ENCODE measurements at places on chromosomes 2 and 18.
A peak's percentile ranks its signal among the peaks of the same experiment; 100 is the strongest.

GRCh38 chr2:60094450-60094929 lies 459.0 kb downstream of the BCL11A start:
- DNase-seq: no peak

DNA sequence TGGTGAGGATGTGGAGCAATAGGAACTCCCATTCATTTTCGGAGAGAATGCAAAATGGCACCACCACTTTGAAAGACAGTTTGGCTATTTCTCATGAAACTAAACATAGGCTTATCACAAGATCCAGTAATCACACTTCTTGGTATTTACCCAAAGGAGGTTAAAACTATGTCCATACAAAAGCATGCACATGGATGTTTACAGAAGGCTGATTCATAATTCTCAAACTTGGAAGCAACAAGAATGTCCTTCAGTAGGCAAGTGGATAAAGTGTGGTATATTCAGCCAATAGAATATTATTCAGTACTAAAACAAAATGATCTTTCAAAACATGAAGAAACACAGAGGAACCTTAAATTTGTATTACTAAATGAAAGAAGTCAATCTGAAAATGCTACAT lies 440.6 kb downstream of the FBXO15 start:
- no peak for DNase-seq

GRCh38 chr2:130728007-130728454 lies 839 bp upstream of the GPR148 start:
- no peak for DNase-seq

DNA sequence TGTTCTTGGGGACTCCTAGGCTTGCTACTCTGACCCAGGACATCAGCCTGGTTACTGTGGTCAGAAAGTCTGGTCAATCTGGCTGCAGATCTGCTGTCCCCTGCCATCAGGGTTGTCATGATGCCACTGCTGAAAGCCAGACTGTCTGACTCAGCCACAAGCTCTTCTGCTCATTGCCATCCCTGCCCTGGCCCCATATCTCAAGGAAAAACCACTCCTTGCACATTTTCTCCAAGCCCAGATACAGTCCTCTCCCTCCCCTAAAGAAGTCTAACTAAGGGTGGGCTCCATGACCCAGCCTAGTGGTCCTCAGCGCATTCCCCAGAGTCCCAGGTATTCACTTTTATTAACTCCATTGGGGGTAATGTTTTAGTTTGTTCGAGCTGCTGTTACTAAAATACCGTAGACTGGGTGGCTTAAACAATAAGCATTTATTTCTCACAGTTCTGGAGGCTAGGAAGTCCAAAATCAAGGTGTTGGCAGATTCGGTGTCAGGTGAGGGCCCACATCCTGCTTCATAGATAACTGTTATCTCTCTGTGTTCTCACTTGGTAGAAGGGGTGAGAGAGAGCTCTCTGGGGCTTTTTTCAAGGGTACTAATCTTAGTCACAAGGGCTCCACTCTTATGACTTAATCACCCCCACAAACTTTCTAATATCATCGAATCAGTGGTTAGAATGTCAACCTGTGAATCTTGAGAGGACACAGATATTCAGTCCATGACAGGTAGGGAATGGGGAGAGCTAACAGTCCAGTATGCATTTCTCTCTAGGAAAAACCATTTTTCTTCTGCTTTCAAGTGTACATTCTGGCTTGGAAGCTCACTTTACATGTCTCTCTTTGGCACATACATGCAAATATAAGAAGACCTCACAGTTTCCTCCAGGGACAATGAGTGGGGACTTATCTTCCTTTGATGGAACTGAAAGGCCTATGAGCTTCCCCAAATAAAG lies 94.8 kb upstream of the CXCR4 start:
- peak; percentile 64 for DNase-seq

DNA sequence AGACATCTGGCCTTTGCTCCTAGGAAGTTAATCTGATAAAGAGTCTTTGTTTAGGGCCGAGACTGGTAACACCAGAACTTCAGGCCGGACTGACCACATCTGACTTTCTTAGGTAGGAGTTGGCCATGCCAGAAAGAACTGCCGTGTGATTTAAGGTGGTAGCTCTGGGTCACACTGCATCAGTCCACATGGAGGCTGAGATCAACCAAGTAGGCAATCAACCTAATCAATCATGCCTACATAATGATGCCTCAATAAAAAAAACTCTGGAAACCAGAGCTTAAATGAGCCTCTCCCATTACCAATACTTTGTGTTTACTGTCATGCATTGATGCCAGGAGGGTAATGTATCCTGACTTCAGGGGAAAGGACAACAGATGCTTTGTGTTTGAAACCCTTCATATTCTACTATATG lies 44.1 kb upstream of the ORC2 start:
- no peak for DNase-seq

DNA sequence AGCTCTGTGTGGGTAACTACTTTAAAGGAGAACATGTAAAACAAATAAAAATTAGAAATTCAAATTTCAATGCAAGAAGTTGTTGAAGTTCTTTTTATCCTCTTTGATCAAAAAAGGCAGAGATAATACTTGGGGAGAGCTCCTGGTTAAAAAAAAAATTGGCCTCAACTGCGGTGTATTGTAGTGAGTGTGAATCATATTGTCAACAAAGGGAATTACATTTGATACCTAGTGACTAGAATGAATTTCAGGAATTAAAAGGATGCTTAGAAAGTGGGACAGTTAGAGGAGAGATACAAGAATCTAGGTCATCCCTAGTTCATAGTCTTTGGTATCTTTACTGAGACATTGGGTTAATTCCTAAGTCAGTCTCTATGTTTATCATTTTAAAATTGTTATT lies 473.0 kb downstream of the CCDC85A start:
- no peak for DNase-seq

- DNase-seq: no peak
These were observed 119.0 kb downstream of the CERS6 start for GRCh38 chr2:168574856-168575630.

- no peak for DNase-seq
These were observed 7.2 kb downstream of the CCDC68 start for GRCh38 chr18:54952026-54952425.

GRCh38 chr2:212898011-212898410 lies 253.4 kb downstream of the IKZF2 start:
- DNase-seq: no peak

DNA sequence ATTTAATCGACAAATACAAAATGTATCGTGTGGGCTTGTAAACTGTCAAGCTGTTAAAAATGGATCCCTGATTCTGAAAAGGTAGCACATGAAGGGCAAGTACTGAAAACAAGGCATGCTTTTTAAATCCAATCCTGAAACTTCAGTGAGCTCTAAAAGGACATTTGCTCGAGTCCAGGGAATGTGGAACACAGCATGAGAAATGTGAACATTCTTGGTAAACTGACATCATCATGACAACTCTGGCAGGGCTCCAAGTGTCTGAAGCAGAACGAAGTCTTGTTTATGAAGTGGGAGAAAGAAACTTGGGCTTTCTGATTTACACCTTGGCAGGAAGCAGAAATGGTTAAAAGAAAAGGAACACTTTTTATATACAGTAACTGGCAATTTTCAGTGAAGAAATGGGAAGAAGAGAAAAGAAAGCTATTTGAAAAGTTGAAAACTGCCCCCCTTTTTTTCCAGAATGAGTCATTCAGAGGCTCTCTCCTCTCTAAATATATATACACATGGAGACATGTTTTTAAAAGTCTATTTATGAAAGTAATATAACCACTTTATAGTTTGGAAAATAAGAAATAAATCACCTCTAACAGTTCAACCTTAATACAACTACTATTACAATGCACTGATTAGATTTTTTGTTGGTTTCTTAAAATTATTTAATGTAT lies 120.8 kb downstream of the GAREM1 start:
- DNase-seq: peak; percentile 20

DNA sequence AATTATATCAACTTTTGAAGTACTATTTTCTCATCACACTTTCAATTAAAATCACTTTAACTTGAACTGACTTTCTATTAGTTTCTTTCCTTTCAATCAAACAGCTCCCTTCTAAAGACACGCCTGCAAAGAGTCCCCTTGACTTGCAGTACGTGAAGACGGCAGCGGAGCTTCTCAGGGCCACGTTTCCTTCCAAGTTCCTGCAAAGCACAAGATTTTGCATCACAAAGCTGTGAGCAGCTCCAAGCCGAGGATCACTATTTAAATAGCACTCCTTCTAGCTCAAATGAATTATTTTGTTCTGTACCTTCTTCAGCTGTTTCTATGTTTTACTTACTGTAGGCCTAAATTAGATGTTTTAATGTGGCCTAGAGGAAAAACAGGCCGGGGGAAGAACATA lies 30.8 kb downstream of the SH3YL1 start:
- no peak for DNase-seq

GRCh38 chr2:96898641-96899412 lies 28.9 kb upstream of the SEMA4C start:
- DNase-seq: no peak

- no peak for DNase-seq
These were observed 29.4 kb downstream of the PSTPIP2 start for GRCh38 chr18:46042571-46043123.

Data from NAMALWA (cell line).